Fibroblast of skin of left biceps (primary cell): ENCODE measurements at places on chromosomes 4 and X.

DNA sequence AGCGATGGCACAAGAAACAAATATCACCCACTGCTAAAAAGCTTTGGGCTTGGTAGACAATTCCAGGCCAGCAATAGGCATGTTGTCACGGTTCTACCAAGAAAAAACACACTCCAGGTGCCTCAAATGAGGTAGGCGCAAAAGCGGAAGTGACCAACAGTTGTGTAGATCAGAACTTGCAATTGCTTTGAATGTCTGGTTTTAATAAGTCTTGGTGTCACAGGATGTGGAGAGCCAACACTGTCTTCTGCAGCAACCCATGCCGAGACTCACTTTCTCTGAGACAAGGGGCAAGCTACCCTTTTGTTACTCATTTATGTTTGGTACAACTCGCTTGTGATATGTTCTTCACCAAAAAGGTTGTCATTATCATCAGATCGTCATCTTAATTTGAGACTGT, 188.8 kb downstream of the HS6ST2 start:
- DNase-seq = no peak

- no peak for DNase-seq
Measured at GRCh38 chr4:149719806-149720205, 95.8 kb downstream of the IQCM start.

GRCh38 chrX:78946178-78946931, 1.2 kb downstream of the P2RY10 start:
- DNase-seq = no peak

- no peak for DNase-seq
Measured at GRCh38 chrX:151921866-151922265, 9.2 kb downstream of the MAGEA4 start.

DNA sequence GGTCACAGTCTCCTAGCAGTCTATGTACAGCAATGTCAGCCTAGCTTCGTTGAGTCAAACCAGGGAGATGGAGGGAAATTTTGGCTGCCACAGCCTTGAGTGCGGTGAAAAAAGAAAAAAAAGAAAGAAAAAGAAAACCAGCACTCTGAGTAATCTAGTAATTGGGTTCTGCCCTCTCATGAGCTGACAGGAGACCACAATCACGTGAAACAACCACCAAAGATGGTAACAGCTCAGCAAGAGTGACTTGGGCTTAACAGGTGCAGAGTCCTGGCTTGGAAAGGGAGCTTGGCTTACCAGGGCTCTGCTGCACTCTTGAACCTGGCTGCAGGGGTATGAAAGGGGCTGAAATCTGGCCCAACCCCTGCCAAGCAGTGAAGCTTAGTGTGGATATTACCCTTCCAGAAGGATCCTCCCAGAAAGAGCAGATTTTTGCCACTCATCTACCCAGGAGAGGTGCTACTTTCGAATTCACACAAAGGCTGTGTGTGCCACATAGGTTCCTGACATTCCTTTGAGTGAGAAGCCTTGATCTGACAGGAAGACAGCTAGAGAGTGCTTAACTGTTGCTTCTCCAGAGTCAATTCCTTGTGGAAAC, 350.3 kb downstream of the PTTG2 start:
- no peak for DNase-seq

DNA sequence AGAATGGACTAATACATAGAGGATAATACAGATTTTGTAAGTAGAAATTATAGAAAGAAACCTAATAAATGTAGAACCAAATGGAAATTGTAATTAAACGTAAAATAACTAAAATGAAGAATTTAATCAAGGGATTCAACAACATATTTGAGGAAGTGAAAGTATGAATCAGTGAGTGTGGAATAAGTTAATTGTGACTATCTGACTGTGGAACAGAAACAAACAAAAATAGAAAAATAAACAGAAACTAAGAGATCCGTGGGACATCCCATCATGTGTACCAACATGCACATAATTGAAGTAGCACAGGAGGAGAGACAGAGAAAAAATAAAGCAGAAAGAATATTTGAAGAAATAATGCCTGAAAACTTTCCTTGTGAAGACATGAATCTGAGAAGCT, 208.6 kb upstream of the TACR3 start:
- no peak for DNase-seq

GRCh38 chr4:164379694-164380093, 374.2 kb upstream of the SMIM31 start:
- DNase-seq = no peak

- DNase-seq = no peak
Measured at GRCh38 chr4:172946503-172946902, 222.1 kb upstream of the GALNT7 start.

DNA sequence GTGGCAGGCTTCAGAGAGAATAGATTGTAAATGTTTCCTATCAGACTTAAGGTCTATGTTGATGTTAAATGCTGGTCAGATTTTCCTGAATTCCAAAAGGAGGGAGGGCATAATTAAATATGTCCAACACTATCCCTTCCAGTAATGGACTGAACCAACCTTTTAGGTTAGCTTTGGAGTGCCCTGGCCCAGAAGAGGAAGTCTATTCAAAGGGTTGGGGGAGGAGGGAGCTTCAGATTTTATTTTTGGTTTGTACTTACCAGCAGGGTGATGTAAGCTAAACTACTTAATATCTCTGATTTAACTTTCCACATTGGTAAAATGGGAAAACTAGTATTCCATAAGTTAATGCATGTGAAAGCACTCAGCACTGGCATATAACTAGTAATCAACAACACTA, 91.1 kb downstream of the RBM46 start:
- no peak for DNase-seq

GRCh38 chr4:15774020-15774420, 4.1 kb upstream of the CD38 start:
- DNase-seq = no peak

DNA sequence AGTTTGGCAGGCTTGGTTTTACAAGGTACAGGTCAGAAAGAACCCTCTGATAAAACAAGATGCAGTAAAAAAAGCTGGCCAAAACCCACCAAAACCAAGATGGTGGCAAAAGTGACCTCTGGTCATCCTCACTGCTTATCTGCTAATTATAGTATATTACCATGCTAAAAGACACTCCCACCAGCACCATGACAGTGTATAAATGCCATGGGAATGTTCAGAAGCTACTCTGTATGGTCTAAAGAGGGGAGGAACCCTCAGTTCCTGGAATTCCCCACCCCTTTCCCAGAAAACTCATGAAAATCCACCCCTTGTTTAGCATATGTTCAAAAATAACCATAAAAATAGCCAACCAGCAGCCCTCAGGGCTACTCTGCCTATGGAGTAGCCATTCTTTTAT, 38.1 kb upstream of the CXCL13 start:
- no peak for DNase-seq

- DNase-seq = no peak
Measured at GRCh38 chr4:110611968-110612447, 10.9 kb downstream of the PITX2 start.

DNA sequence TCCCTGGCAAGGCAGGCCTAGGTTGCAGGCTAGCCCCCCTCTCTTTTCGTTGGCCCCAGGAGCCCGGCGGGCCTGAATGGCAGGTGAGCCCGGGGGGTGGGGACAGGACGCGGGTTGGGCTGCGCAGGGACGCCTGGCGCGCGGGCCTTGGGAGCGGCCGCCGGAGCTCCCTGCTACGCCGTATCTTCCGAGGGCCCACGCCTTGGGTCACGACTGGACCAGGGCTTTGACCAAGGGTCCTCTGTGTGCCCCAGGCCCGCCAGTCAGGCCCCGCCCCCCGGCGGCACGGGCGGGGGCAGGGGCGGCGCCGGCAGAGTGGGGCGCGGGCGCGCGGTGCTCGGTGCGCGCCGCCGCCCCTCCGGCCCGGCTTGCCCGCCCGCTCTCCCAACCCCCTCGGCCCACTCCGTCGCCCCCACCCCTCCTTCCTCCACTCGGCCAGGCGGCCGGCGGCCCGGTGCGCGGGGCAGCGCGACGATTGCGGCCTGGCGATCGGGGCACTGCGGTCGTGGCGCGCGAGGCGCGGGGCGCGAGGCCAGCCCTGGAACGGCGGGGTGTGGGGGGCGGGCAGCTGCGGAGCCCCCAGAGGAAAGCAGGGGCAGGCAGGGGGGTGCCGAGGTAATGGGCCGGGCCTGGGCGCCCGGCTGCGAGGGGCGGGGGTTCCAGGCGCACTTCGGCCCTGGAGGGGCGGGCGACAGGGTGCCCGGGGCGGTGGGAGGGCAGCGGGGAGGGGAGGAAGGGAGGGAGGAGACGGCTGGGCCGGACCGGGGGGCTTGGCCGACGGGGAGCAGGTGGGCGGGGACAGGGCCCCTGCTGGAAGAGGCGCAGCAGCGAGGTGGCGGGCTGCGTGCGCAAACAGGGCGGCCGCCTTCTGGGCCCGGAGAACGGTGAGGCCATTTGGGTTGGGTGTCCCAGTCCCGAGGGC, at the start of gene PRRG3:
Gene PRRG3 (plus strand): TSS at position 798 of the 922 bp plus-strand sequence. CDS start 3,357 bp downstream, outside the sequence.
- DNase-seq = no peak

DNA sequence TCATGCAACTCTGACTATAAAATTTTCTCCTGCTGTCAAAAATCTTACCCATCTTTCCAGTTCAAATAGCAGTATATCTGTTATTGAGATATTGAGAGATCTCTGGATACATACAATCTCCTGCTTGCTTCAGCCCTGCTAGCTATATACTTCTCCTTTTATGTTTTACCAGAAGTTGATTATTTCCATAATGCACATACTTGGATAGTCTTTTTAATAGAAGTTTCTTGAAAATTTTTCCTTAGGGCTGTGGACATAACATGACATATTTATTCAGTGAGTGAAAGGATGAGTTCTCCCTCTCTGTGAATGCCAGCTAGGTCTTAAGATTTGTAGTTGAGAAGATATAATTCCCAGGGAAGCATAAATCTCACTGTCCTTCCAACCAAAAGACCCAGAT, 234.1 kb upstream of the NR3C2 start:
- no peak for DNase-seq

GRCh38 chr4:76492055-76492454, 57.0 kb downstream of the SHROOM3 start:
- no peak for DNase-seq

- DNase-seq = no peak
Measured at GRCh38 chr4:15894921-15895916, 43.3 kb downstream of the FGFBP1 start.

GRCh38 chrX:9515489-9515888, 50.6 kb downstream of the TBL1X start:
- DNase-seq = no peak

DNA sequence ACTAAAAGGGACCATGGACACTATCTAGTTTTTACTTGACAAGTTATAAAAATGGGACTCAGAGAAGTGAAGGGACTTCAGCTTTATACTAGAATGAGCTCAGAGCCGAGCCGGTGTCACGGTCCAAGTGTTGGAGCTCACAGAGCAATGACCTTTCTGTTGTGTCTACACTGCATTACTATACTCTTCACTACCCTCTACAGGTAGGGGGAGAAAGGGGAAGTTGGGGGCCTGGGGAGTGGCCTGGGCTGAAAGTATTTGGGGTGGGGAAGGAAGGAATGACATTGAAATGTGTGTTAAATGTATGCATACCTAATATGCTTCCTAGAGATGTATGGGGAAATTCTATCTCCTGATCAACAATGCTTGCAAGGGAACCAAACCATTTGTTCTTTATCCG, 48.8 kb upstream of the HHIP start:
- DNase-seq = no peak

- DNase-seq = peak; percentile 95
Measured at GRCh38 chr4:113445286-113445685, 316.3 kb downstream of the CAMK2D start.

GRCh38 chrX:125137521-125137920, 182.2 kb upstream of the TEX13C start:
- no peak for DNase-seq

GRCh38 chrX:70253377-70254062, 6.5 kb downstream of the P2RY4 start:
- DNase-seq = no peak

DNA sequence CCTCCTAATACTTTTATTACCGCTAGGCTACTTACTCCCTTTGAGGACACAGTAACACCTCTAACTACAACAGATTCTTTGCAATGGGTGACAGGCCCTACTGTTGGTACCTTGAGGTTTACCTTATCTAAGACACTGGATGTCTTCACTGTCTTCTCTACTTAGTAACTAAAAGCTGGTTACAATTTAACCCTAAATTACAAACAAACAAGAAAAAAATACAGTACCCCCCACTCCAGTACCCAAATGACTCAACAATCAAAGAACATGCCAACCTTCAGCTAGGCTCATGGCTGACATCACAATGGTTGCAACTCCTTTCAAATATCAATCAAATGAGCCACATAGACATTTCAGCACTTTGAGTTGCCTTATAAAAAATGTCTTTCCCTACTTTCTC, 198.0 kb downstream of the GUCY2F start:
- no peak for DNase-seq

DNA sequence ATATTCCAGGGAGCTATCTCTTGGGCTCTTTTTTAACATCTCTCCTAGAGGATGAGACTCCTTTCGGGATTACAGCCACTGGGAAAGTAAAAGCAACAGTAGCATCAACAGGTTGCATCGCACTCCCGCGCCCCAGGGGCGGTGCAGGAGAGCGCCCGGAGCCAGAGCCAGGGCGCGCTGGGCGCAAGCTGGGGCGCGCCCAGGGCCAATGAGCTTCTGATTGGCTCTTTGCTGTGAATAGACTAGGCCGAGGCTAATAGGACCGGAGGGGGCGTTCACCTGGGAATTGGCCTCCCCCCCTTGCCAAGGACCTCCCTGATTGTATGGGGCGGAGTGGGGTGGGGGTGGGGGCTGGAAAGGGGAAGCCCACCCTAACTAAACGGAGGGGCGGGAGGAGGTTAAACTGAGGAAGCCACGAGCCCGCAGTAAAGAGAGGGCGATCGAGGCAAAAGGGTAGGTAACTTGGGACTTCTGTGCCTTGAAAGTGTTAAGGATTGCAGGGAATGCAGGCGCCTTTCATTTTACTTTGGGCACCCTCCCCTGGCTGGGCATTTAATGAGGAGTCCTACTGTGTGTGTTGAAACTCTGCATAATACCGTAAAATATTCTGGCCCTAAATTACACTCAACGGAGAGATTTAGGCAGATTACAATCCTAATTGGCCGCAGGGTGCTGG, 1.1 kb upstream of the ATOH1 start:
- DNase-seq = no peak

DNA sequence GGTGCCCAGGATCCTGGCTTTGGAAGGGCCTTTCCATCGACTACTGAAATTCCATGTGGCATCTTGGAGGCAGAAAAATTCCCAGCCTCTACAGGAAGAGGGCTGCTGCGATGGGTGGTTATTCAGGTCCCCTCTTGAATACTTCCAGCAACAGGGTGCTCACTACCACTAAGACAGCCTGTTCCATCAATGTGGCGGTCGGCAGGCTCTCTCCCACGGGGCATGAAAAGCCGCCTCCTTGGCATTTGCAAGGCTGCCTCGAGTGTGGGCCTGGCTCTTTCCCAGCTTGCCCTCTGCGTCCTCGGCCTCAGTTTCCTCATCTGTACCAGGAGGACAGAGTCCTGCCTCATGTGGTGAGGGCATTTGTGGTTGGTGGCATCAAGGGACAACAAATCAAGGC, 62.4 kb downstream of the ADRA2C start:
- no peak for DNase-seq

GRCh38 chr4:54516556-54517215, 141.1 kb upstream of the KIT start:
- DNase-seq = no peak

DNA sequence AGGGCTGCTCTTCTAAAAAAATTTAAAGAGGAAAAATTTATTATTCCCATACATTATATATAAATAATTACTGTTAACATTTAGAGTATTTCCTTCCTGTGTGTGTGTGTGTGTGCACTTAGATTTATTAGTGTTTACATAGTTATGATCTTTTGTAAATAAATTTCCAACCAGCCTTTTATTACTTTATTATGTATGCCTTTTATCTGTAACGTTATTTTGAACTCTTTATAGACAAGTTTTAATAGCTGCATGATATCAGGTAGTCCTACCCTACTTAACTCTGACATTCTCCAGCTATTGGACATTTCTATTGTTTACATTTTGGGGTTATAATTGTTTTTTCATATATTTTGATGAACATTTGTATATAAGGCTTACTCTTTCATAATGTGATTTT, 8.8 kb downstream of the THAP9 start:
- DNase-seq = no peak
